ENCODE measurements at places on chromosomes 3 and 15. TPM values are rescaled to one million over a fixed set of nuclear protein-coding genes. Genes with fewer than 3 reads are reported as not detected.

DNA sequence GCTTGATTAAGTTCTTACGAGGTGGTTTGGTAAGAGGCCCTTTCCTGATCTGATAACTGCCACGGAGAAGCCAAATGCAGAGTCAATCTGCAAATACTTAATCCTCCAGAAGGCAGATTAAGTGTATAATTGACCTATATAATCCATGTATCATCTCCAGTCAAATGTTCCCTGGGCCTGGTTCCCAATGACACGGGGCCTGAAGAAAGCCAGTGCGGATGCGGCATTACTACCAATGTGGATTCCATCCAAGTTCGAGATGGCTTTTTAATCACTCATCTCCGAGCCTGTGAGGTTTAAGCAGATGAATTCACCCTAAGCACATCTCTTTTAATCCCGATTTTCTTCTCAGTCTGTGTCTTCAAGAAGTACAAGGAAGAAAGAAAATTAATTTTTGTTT lies 60.0 kb upstream of the FEZF2 start:
- no peak for DNase-seq

- no peak for DNase-seq
Observed at GRCh38 chr3:11555211-11555782, 88.4 kb downstream of the VGLL4 start.

GRCh38 chr15:68057758-68058157 lies 3.6 kb downstream of the PIAS1 start:
- no peak for DNase-seq

DNA sequence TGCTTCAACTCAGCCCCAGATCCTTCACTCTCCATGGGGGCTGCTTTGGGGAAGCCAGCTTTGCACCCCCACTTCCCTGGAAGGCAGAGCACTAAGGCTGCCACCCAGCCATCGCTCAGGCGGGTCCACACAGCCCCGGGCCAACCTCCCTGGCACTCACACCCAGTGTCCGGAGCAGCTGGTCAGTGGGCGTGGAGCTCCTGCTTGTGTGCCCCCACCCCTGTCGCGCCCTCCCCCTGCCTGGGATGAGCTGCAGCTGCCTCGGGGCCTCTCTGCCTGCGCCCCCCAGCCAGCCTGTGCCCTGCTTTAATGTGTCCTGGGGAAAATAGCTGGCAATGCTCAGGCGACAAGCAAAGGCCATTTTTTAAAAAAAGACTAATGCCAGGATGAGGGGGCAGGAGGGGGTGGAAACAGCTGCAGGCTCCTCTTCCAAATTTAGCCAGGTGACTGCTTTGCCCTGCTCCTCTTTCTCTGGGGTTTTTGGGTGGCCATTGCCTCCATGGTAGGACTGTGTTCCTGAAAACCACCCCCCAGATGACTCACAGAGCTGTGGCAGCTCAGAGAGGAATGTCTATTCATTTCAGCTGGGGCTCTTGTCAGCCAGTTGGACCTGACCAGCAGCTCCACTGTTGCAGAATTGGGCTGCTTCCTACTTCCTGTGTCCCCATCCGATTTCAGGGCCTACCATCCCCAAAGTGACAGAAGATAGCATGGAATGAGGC lies 65.0 kb downstream of the CEMIP start:
- DNase-seq = no peak

Gene RHCG
- total RNA-seq = 0.46 TPM

- no peak for DNase-seq
Observed at GRCh38 chr3:31875437-31875836, 105.6 kb downstream of the OSBPL10 start.

Gene PCNP
- 62.6 TPM for total RNA-seq

Gene SERINC4
- not detected for total RNA-seq

Data from omental fat pad (tissue), 4 donors.